ENCODE measurements at places on chromosomes 2 and 18. TPM values are rescaled to one million over a fixed set of nuclear protein-coding genes. Genes with fewer than 3 reads are reported as not detected.

DNA sequence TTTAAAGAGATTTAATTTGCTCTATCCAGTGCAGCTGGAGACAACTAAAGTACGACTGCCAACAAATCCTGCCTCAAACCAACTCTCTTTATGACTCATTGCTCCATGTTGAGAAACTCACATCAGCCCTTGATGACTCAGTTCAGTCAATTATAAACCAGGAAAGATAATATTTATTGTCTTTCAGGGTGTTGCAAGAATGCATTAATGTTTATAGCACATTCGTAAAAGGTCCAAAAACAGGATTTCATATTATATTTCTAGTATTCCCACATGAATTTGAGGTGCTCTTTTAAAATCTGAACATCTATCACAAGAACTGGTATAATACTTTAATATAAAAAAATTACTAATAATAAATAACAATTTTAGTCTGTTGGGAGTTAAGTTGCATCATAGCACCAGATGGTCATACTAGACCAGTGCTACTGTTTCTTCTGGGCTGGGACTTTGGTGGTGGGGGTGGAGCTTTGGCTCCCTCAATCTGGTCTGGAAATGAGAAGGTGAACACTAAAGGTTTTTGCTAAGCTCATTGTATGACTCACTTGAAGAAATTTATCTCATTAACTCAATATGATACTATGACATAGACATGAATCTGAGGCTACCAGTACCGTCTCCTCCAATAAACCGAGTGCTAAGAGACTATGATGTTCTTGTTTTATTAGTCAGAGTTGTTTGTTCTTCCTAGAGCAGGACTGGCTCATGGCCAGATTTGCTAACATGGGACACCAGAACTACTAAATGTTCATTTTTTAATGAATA lies 26.6 kb upstream of the MAP3K20 start:
- peak; percentile 71 for DNase-seq

The SPC25 gene
- 6.7 TPM for polyA plus RNA-seq

- peak; percentile 23 for DNase-seq
Measured at GRCh38 chr2:75403991-75404428, 156.7 kb downstream of the EVA1A start.

DNA sequence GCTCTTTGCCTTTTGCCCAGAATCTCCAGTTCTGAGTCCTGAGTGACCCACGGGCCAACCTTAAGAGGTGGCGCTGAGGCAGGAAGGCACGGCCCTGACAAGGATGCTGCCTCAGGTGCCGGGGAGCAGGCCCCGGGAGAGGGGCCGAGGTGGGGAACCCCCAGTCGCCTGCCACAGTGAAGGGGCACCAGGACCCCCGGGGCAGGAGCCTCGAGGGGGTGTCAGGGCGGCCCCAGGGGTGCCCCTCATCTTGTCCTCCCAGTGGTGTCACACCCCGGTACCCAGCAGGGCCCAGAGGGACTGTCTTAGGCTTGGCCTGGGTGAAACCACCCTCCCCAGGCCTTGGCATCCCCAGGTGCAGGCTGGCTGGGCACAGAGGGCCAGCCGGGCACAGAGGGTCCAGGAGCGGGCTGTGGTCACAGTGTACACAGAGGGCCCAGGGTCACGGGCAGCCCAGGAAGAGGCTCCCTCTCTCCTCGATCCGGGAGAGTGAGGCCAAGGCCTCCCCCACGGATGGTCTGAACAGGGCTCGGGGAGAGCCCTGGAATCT lies 1.0 kb downstream of the PDCD1 start:
- DNase-seq, result no peak

The INPP5D gene
- 8.9 TPM for polyA plus RNA-seq
